ENCODE measurements at places on chromosomes 6 and 20.

DNA sequence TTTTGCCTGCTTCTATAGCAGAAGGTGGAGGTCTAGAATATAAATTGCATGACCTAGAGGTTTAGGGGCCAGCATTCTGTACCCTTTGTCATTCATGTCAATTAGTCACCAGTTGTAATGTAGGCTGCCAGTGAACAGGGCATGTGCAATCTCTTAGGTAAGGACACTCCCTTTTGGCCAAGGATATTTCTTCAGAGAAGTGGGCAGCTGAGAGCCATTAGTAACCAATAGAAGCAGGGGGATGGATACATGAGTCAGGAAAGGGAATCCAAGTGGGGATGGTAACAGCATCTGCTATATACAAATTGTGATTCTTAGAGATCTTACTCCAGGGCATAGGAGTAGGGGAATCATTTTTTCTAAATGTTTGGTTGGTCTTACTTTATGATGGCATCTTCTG, 494.2 kb upstream of the JAG1 start:
- DNase-seq = no peak

- DNase-seq = no peak
Observed at GRCh38 chr6:62614442-62614841, 328.4 kb upstream of the KHDRBS2 start.

GRCh38 chr6:97133067-97133466, 149.9 kb downstream of the MMS22L start:
- no peak for DNase-seq

DNA sequence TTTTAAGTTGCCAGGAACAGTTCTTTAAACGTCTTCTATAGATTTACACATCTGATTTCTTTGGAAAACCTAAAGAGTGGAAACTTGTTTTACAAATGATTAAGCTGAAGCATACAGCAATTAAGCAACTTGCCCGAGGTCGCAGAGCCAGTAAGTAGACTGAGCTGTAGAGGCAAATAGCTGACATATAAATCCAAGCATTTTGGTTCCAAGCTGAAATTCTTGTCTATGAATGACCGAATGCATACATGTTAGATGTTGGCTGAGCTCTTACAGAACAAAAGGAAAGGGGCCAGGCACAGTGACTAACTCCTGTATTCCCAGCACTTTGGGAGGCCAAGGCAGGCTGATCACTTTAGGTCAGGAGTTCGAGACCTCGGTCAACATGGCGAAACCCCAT, 101.8 kb upstream of the SGK1 start:
- no peak for DNase-seq

GRCh38 chr20:58760856-58761255, 68.3 kb downstream of the NPEPL1 start:
- DNase-seq = no peak

- DNase-seq = no peak
Observed at GRCh38 chr20:60139663-60140446, 181.6 kb downstream of the CDH26 start.

DNA sequence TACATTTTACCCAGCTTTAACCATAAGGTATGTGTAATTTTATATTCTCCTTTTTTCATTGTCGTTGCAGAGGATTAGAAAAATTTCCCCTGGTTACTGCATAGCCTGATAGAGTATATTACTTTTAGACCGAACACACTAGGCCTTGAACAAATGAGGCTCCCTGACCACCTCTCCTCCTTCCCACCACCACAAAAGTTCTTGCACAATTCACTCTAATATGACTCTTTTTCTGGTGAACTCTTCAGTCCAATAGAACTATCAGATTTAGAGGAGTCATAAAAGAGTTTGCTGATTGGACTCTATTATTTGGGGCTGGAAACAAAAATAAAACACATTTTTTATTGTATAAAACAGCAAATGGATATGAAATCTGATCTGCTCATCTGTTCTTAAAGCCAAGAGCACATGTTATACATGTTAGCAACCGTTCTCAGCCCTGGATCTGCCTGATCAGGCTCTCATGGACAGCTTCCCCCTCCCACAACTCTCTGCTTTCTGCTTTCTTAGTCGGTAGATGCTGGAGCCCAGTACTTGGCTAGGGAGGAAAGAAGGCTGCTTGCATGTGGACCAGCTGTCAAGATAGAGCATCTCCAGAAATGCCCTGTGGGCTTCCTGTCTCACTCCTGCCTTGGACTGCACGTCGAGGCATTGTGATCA, 83.5 kb downstream of the CD164 start:
- DNase-seq = no peak

GRCh38 chr6:125213939-125214338, 60.4 kb downstream of the TPD52L1 start:
- DNase-seq = no peak

DNA sequence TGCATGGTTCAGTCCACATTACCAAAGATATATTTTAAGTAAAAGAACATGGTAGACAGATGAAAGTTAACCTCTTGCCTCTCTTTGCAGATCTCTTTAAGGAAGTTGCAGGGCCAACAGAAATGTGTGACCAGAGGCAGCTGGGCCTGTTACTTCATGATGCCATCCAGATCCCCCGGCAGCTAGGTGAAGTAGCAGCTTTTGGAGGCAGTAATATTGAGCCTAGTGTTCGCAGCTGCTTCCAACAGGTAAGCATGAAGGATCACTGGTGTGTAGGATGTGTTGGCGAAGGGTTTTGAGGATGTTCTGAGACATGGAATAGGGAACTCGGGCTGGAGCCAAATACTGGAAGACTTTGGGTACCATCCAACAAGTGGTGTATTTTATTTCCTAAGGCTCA, 508.6 kb downstream of the UTRN start:
- DNase-seq = no peak

- no peak for DNase-seq
Observed at GRCh38 chr6:151494235-151494935, 568 bp downstream of the CCDC170 start.

DNA sequence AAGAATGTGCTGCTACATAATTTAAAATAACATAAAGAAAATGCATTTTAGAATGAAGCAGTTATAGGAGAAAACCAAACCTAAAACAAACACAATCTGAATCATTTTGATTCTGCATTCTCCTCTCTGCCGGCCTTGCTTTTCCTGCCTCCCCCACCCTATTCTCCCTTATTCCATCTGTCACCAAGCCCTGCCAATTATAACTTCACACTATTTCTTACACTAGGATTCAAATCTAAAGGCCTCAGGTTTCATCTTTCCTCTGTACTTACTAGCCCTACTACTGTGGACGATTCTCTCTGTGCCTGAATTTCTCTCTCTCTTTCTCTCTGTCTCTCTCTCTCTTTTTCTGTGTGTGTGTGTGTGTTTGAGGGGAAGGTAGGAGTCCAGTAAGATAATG, 18.7 kb upstream of the PRIM2 start:
- no peak for DNase-seq

DNA sequence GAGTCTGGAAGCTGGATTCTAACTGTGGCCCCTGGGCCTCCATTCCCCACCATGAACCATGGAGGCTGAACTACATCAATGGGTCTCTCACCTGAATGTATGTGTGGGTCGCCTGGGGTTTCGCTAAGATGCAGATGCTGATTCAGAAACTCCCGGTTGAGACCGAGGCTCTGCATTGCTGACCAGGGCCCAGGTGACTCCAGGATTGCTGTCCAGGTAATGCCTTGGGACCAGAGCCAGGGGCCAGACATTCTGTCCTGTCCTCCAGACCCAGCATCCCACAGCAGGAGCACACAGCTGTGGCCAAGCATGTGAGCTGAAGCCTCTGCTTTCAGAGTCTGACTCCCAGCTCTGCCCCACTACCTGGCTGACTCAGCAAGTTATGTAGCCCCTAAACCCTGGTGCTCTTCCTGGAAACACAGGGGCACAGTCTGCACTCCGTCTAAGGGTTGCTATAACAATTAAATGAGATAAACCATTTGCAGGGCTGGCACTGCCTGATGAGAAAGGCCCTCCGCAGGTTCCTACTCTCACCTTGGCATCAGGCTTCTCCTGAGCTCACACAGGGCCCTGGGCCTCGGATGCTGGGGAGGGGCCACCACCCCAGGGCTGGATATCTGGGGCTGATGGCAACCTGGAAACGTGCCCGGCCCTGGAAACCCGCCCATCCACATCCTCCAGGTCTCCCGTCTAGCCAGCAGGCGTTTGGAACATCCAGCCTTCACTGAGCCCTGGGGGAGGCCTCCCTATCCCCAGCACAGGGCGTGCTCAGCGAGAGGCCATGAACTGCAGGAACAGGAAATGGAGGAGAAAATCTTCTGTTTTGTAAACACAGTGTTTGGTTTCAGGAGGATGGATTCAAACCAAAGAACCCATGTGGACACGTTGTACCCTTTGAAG, 175.7 kb downstream of the DLL1 start:
- DNase-seq = no peak

GRCh38 chr6:126628125-126628524, 288.2 kb downstream of the CENPW start:
- DNase-seq = no peak

DNA sequence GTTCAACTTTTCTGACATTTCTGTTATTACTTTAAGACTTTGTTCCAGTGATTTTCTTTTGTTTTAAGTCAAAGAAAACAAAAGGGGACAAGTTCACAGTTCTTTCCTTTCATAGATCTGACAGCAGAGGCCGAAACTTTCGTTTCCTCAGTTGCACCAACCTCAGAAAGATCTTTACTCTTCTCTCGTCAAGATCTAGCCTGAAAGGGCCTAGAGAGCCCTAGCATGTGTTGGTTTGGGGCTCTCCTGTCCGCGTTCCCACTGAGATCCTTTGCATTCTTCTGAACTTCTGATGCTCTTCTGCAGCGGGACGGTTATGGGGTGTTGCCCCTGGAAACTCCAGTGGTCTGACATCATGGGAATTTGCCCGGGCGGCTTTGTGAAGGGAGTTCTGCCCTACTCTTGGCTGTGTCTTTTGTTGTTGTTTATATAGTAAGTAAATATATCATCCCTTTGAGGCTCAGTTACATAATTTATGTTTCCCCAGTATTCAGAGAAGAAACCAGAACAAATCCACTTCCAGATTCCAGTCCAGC, 129.1 kb downstream of the SASH1 start:
- no peak for DNase-seq

GRCh38 chr6:168380956-168381605, 59.9 kb upstream of the SMOC2 start:
- DNase-seq = no peak

- DNase-seq = no peak
Observed at GRCh38 chr6:110628330-110628729, 151.9 kb upstream of the SLC22A16 start.

GRCh38 chr20:1587781-1588532, 30.5 kb upstream of the SIRPD start:
- DNase-seq = no peak

DNA sequence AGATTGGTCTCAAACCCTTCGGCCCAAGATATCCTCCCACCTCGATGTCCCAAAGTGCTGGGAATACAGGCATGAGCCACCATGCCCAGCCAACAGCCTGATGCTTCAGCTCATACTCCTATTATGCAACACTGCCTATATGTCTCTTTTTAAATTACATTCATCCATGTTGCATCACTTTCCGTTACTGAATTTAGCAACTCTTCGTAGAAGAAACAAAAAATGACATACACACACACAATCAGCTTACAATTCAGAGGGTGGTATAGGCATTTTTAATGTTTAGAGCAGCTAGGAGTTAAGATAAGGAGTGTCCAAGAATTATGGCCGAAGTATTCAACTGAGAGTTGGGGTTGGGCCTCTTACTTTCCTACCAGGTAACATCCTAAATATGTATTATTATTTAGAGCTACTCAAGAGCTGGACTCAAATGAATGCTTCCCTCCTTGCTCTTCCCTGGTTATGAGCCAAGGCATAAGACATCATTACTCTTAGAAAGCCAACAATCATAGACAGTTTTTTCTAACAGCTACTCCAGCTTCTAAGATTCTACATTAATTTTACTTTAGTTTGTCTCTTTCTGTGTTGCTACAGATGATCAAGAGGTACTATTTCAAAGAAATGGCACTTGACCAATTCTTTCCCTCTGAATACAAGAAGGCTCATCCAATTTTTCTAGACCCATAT, 62.0 kb upstream of the BMP5 start:
- no peak for DNase-seq

- DNase-seq = no peak
Observed at GRCh38 chr20:19833395-19833794, 75.3 kb downstream of the RIN2 start.

GRCh38 chr6:21636876-21637275, 43.3 kb downstream of the SOX4 start:
- DNase-seq = no peak

DNA sequence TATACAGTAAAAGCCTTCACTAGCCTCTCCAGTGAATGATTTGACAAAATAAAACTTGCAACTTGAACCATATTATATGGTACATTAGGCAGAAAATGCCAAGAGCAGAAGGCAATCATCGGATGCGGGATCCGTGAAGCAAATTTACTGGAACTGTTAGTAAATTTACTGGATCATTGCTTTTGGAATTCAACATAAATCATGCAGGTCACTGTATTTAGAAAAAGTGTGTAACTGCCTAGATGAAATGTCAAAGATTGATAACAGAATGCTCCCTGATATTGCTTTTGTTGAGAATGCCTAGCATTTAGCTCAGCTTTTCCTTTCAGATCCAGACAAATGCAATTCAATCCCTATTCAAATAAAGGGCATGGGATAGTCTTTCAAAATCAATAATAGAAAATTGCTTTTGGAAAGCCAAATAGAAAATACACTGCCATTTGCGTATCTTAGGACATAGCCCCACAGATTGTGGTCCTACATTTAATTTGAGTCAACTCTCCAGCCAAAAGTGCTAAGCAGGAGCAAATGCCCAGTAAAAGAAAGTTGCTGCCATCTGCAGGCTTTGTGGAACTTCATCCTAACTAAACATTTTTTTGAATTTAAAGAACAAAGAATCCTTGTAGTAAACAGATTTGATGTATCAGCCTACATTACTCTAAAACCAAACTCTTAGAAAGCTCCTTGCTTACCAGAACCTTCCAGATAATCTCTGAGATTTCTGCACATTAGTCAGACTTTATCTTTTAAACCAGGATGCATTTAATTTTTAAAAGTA, 109.5 kb upstream of the HSF2 start:
- DNase-seq = no peak

GRCh38 chr6:26223228-26223627, 136.0 kb downstream of the HFE start:
- no peak for DNase-seq

- DNase-seq = no peak
Observed at GRCh38 chr20:48807586-48808381, 20.0 kb downstream of the PREX1 start.

DNA sequence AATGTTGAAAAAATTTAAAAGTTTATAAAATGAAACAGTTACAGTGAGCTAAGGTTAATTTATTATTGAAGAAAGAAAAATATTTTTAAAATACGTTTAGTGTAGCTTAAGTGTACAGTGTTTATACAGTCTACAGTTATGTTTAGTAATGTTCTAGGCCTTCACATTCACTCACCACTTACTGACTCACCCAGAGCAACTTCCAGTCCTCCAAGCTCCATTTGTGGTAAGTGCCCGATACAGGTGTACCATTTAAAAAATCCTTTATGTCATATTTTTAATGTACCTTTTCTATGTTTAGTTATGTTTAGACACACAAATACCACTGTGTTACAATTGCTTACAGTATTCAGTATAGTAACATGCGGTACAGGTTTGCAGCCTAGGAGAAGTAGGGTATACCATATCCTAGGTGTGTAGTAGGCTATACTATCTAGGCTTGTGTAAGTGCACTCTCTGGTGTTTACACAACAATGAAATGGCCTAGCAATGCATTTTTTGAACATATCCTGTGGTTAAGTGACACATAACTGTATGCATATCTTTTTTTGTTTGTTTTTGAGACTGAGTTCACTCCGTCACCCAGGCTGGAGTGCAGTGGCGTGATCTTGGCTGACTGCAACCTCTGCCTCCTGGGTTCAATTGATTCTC, 26.3 kb downstream of the FLRT3 start:
- no peak for DNase-seq

All from activated CD8-positive, alpha-beta memory T cell treated with anti-CD3 and anti-CD28 coated beads for 1 hour (primary cell).